CD4-positive, alpha-beta T cell (primary cell): ENCODE measurements at places on chromosomes 13 and 19. TPM values are rescaled to one million over a fixed set of nuclear protein-coding genes. Genes with fewer than 3 reads are reported as not detected.

CNN1 gene
- total RNA-seq = not detected

PLK5 gene
- 0.14 TPM for total RNA-seq

LYL1 gene
- 2.1 TPM for total RNA-seq

- DNase-seq = no peak
These were observed 22.6 kb downstream of the KLHL26 start for GRCh38 chr19:18659281-18660050.

DNA sequence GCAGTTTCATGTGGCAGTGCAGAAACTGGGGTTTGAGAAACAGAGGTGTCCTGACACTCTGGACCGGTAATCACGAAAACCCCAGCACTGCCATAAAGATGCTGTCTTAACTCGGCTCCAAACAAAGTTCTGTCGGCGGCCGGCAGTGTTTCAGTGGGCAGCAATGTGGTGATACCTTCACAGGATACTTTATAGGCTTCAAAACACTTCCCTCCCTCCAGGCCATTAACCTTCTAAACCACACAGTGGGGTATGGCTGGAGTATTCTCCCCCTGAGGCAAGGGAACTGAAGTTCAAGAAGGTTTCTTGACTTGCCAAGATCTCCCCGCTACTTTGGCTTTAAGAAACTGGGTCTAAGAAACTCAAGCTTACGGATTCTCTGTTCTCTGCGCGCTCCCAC lies 1.1 kb downstream of the RUBCNL start:
- no peak for DNase-seq

CLIP3 gene
- 0.47 TPM for total RNA-seq

- DNase-seq = no peak
These were observed 25.4 kb downstream of the ALG5 start for GRCh38 chr13:36973621-36974295.

DNA sequence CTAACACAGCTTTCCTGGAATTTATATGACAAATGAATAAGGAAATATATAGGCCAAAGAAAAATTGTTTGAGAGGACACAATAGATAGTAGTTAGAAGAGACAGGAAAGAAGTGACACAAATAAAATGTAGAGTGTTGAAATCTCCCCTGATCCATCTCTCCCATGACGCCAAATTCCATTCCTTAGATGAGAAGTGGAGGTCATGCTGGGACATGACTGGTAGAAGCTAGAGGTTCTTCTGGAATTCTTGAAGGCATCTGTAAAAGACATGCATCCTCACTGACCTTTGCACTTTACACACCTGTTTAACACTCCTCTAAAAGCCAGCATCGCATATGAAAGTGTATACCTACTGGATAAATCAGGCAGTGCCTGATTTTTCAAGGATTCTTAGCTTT lies 67.8 kb downstream of the DGKH start:
- no peak for DNase-seq

- peak; percentile 97 for DNase-seq
These were observed 63.6 kb downstream of the ZNF429 start for GRCh38 chr19:21568816-21569493.

GRCh38 chr19:42846597-42846996 lies 32.9 kb downstream of the PSG1 start:
- no peak for DNase-seq

- DNase-seq = no peak
These were observed 33.0 kb downstream of the COL4A2 start for GRCh38 chr13:110339975-110340550.

- DNase-seq = no peak
These were observed 2.2 kb downstream of the PDE4C start for GRCh38 chr19:18223860-18224524.

COL4A2 gene
- total RNA-seq = not detected

DNA sequence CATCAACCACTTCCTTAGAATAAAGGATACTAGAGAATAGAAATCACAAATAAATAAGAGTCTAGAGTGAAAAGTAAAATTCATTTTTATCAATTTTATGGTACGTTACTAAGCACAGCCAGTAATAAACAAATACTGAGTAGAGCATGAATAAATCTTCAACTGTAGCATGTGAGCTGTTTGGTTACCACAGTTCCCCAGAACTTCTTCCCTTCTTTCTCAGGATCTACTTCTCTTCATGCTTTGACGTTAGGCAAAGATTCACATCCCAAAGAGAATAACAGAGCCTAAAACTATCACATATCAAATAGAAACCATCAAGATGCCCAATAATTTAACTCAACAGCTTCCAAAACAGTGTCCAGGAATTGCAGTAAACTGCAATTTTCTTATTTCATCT lies 7.4 kb downstream of the RUBCNL start:
- no peak for DNase-seq

SLC46A3 gene
- total RNA-seq = 7.4 TPM

DNA sequence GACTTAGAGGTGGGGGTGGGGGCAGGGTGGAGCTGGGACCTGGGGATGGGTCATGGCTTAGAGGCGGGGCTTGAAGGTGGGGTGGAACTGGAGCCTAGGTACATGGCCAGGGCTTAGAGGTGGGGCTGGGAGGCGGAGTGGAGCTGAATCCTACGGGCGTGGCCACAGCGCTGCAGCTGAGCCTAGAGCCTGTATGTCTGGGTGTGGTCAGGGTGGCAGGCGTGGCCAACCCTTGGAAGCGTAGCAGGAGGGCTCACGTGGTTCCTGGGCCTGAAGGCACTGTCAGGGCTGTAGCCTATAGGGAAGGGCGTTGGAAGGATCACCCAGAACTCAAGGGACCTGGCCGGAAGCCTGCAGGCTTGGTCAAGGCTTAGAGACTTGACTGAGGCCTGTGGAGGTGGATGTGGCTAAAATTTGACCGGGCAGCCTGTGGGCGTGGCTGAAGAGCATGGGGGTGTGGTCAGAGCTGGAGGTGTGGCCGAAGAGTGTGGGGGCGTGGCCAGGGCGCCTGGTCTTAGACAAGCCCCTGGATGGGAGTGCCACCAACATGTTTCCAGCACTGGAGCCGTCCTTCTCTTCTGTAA lies 24.3 kb downstream of the COLGALT1 start:
- DNase-seq = no peak

- no peak for DNase-seq
These were observed 649.3 kb upstream of the ARGLU1 start for GRCh38 chr13:107217251-107217650.

- no peak for DNase-seq
These were observed 49.5 kb downstream of the RFX2 start for GRCh38 chr19:6060600-6061375.

DNA sequence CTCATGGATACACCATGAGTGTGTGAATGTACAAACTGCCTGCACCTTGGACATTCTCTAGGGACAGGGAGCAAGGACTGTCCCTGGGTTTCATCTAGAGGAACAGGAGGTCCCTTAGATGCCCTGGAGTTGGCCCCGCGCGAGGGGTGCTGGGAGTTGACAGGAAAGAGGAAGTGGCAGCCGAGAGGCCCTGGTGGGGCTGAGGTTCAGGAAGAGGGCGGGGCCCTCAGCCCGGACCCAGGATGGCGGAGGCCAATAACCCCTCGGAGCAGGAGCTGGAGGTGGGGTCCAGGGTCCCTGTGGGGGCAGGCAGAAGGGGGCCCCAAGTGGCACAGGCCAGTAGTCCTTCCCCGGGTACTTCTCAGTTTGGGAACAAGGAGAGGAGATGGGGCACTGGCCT lies 6.9 kb downstream of the PKN1 start:
- DNase-seq = peak; percentile 58

PEG3 gene
- 0.06 TPM for total RNA-seq

DNA sequence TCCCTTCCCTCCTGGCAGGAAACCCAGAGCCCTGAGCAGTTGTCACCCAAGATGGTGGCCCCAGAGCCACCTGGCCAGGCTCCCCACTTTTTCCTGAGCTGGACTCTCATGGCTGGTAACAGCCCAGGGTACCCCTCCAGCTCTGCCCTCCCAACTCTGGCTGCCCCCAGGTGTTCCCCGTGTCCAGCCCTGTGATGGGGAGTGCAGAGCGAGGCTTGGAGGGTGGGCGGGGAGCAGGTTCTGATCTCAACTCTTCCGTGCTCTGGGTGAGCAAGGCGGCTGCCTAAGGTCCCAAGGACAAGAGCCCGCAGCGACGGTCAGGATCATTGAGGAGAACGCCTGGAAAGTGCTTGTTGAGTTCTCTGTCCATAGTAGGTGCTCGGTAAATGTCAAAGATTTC lies 54.7 kb upstream of the GAS6 start:
- DNase-seq = no peak

- no peak for DNase-seq
These were observed 1.8 kb upstream of the CALR start for GRCh38 chr19:12936582-12936981.

DNA sequence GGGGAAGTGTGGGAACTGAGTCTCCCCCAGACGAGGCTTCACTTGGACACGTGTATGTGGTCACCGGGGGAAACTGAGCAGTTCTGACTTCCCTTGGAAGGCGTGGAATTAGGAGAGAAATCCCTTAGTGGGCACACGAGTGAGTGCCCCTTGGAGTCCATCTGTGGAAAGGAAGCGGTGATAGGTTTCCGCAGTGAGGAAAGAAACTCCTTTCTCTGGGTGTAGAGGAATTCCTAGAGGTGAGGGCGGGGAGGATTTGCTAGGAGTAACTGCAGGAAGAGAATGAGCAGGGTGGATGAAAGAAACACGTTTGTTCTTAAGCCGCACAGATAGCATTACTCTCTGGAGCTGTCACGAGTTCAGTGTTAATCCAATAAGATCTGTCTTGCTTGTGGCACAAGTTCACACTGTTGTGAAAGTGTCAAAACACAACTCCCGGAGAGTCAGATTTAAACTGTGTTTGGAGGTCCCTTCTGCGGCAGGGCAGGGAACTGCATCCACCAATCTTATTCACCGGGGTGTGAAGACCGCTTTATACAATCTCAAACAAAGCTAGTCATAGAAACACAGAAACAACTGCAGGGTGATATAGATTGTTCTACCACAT lies 1.2 kb downstream of the KL start:
- no peak for DNase-seq

DNA sequence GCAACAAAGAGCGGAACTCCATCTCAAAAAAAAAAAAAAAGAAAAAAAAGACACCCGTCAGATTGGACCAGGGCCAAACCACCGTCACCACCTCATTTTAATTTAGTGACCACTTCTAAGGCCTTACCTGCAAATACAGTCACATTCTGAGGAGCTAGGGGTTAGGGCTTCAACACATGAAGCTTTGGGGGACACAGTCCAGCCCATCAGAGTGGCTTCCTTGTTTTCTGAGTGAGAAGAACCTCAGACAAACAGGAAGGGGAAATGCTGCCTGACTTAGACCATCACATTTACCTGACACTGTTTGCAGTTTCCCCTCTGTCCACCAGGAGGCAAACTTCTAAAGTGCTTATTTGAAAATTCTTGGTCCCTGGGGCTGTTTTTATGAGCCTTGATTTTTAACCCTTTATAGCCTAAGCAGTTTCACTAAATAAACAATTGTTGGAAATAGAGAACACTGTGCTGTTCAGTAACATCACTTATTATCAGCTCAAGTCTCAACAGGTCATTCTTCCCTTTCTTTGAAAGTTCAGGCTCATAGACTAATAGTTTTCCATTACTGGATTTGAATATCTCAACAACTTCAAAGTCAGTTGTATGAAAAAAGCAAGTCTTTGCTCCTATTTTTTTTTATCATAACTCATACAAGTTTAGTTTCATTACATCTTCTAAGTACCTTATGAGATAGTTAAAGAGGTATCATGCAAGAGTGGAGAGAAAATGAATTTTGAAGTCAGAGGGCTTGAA lies 74.9 kb upstream of the WASF3 start:
- peak; percentile 59 for DNase-seq

CALR3 gene
- total RNA-seq = not detected

DNA sequence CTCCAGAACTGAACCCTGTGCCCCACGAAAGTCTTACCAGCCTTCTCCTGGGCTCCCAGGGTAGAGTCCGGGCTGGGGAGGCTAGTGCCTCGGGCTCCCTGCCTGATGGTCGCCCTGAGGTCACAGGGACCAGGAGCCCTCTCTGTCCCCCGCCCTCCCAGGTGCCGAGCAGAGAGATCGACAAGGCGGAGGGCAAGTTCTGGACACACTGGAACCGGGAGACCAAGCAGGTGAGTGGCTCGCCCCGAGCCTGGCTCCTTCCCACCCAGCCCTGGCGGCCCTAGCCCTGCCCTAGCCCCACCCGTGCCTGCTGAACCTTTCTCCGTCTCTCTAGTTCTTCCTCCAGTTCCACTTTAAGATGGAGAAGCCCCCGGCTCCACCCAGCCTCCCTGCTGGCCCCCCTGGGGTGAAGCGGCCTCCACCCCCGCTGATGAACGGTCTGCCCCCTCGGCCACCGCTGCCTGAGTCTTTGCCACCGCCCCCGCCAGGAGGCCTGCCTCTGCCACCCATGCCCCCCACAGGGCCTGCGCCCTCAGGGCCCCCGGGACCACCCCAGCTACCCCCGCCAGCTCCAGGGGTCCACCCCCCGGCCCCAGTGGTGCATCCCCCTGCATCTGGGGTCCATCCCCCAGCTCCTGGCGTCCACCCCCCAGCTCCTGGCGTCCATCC lies 1.6 kb upstream of the AMH start:
- no peak for DNase-seq

THSD8 gene
- not detected for total RNA-seq

GRCh38 chr13:58051396-58051795 lies 419.9 kb downstream of the PCDH17 start:
- no peak for DNase-seq

GRCh38 chr19:14748601-14749000 lies 29.8 kb downstream of the ADGRE2 start:
- DNase-seq = no peak

DNA sequence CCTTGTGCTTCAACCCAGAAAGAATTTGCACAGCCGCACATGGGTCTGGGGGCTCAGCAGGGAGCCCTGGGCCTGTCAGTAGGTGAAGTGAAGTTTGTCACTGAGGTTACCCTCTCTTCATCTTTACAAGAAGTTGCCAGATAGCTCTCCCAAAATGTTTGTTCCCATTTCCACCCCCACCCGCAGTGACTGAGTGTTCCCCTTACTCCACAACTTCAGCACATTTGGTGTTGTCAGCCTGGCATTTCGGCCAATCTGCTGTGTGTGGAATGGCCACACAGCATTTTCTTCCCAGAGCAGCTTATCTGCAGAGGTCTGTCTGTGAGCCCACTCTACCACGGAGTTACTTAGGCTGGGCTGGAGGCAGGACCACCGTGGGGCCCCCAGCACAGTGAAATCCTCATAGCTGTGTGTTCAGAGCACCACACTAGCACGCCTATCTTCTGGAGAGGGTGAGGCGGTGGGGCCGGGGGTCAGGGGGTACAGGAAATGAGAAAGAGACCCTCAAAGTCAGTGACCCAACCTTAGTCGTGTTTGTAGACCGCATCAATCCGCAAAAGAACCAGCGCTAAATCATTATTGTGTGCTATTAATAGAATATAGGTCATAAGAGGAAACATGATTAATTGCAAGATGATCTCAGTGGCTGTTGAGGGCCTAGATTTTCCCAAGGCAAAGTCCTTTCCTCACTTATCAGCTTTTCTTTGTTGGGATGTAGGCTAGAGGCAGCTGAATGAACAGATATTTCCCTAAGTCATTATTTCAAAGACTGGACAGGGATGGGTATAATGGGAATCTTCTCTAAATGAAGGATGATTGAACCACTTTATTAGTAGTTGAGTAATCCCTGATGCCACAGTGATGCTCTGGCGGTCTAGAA lies 116.0 kb downstream of the SIPA1L3 start:
- DNase-seq = no peak

DNA sequence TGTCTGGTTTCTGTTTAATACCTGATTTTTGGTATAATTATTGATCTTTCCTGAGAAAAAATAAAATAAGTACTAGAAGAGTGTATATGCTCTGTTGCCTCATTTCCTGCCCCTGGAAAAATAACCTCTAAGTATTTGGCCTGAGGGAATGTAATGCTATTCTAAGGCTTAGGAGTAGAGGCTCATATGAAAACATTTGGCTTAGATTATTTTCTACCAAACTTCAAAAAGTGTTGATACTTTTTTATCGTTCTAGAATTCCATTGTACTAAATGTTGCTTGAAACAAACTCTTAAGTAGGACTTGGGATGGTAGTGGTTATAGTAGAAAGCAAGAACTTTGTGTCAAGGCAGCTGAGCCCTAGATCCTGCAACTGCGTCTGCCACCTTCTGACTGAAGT lies 57.8 kb downstream of the COG3 start:
- DNase-seq = no peak
